Stimulated activated CD8-positive, alpha-beta memory T cell treated with anti-CD3 and anti-CD28 coated beads, Interleukin-7, amount 100 ng/mL, for 4 hours (primary cell): ENCODE measurements at places on chromosomes 3 and 15.

GRCh38 chr3:97958396-97958795 lies 13.8 kb downstream of the RIOX2 start:
- DNase-seq = no peak

DNA sequence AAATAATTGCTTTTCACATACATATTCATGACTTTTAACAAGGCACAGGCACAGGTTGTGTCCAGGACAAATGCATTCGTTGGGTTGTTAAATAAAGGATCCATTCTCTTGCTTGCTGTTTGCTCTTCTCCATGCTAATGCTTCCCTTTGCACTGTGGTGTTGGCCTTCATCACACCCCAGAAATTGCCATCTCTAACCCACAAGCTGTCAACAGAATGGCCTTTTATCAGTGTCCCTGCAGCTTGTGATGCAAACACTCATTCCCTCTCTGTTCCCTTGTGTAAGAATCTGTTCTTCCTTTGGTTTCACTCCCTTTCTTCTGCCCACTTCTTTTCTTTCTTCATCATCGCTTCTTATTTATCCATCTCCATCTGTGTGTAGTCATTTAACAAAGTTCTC lies 72.2 kb downstream of the SLC7A14 start:
- DNase-seq = no peak

DNA sequence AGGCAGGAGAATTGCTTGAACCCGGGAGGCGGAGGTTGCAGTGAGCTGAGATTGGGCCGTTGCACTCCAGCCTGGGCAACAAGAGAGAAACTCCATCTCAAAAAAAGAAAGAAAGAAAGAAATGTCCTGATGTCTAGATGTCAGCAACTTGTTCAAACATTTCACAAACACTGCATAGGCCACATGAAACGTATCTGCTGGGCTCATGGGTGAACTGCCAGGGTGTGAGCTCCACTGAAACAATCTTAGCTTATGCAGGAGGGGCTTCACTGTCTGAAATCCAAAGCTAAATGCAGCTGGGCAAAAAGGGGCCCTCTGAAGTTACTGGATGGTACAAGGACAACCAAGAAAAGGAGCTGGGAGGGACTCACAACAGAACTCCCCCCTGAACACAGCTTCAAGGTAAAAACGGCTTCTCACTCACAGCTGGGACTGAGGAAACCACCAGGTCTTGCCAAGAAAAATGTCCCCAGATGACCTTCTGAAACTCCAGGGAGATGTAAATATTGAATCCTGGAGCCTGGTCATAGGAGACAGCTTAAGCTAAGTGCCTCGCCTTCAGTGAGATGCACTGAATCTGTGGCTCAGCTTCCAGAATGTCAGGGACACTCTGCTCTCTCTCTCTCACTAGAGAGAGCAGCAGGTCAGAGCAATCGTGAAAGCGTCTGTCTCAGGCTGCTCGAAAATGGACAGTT lies 31.9 kb downstream of the SEC61A1 start:
- no peak for DNase-seq

- DNase-seq = no peak
Observed at GRCh38 chr15:75641603-75642002, 1.6 kb upstream of the IMP3 start.

- DNase-seq = no peak
Observed at GRCh38 chr3:62323241-62323640, 50.1 kb downstream of the FEZF2 start.
